ENCODE measurements at places on chromosomes 3 and 15.

- DNase-seq: no peak
These were observed 34.3 kb downstream of the GOLIM4 start for GRCh38 chr3:168061332-168061996.

DNA sequence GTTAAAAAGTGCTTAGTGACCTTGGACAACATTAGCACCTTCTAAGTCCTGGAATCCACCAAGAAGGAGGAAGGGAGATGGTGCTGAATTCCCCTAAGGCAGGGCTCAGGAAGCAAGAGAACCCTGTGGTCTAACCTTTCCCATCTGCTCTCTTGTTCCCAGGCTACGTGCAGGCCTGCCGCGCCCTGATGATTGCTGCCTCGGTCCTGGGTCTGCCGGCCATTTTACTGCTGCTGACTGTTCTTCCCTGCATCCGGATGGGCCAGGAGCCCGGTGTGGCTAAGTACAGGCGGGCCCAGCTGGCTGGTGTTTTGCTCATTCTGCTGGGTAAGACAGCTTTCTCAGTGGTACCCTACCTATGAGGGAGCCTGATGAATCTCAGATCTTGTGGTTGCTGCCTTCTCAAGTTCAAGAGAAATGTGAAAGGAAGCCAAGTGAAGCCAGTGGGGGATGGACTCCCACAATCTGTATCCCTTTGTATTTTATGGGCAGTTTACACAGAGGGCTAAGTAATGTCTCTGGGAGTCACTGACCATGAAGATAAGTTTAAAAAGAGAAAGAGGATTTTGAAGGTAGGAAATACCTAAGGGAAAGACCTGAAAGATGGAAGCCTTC is 4.4 kb downstream of the CLDN11 start:
- DNase-seq: no peak

DNA sequence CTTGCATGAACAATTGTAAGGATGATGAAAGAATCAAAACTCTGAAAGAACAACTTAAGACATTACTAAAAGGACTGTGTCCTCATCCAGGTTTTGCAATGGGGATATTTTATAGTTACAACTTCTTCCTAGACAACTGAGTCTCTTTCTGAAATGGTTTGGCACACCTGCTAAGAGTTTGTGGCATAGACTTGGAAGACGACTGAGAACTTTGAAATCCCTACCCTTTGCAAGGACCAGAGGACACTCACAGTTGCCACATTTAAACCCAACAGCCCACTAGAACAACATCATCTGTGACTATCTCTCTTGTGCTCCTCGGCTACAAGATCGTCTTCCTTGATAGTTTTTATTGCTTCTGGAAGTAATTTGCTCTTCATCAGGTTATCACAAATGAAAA is 342.4 kb downstream of the RORA start:
- DNase-seq: no peak

DNA sequence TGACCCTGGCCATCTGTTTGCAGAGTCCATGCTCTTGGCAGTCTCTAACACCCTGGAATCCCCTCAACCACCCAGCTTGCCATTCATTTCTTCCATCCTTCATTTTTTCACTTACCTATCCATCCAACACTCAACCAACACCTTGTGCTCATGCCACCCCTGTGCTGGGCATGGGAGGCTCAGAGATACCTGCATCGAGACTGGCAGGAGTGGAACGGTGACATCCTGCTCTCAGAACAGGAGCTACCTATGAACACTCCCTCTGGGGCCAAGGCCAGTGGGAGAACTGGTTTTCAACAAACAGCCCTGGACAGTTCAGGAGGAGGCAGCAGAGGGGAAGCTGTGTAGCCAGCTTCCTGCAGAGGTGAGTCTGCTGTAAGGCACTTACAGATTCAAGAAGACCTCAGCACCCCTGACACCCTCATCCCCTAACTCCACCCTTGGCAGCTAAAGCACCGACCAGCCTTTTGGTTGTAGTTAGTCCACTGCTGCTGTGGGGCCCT is 19.5 kb upstream of the ATP2B2 start:
- no peak for DNase-seq

DNA sequence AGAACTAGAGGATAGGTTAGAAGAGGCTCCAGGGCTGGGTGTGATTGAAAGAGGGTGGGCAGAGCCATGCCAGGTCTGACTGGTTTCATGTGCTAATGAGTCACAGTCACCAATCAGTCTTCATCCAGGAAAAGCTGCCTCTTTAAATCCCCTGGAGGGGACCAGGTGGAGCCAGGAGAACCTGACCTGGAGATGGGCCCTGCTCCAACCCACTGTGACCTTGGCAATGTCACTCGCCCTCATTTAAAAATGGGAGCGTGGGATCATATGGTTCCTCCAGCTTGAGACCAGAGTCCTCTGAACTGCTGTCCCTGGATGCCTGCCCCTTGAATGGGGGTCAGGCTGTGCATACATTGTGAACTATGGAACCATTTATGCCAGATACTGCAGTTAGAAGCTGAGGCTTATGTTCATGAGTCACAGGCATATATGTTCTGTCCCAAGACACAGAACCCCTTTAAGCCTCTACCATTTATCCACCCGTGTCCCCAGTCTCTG is 23.0 kb downstream of the HES1 start:
- no peak for DNase-seq

- DNase-seq: no peak
These were observed 35.8 kb upstream of the TSC22D2 start for GRCh38 chr3:150372320-150372719.

- no peak for DNase-seq
These were observed 29.9 kb downstream of the IL5RA start for GRCh38 chr3:3080309-3080708.

DNA sequence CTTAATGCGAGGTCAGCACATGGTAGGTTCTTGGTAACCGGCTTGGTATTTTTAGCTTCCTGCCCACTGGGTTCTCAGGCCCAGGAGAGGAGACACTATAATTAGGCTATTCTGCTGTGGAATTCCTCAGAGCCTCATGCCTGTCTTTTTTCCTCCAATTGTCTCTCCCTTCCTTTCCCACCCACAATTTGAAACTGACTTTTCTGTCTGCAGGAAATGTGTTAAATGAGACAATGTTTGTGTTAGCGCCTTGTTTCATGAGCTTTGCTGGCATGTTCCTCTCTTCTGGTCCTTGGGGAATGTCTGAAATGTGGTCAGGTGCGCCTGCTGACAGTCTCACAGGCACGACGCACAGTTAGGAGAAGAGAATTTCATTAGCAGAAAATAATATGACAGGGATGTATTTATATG is 223.6 kb upstream of the CTNNB1 start:
- DNase-seq: no peak

DNA sequence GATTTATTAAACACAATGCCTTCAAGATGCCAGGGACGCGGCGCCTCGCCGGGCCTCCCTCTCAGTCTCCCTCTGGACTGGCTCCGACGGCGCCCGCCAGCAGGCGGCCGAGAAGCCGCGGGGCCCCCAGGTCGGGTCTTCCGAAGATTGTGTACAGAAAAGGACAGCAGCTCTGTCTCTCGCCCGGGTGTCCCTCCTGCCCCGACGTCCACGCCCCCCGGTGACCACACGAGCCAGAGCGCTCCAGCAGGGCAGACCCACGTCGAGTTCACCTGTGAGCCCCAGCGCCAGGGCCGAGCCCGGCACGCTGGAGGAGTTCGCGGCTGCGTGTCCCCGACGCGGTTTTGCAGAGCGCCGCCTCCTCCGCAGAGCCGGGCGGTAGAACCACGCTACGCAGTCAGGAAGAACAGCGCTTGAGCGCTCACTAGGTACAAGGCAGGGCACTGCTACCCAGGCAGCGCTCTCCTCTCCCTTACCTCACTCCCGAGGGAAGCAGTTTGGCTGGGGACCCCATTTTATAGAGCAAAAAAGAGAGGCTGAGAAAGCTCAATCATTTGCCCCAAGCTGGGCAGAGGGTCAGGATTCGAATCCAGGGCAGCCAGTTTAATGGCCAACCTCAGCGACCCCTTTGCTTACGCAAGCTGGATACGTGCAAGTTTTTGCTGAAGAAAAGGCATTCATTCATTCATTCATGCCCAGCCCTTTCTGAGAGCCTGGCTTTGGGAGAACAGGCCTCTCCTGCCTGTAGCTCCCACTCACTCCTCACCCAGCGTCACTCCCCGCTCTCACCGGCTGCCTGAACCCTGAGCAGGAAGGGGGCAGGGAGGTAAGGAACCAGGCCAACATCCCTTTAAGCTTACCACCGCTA is 3.0 kb upstream of the TLE3 start:
- no peak for DNase-seq
